ENCODE measurements at places on chromosomes 2 and 18.

DNA sequence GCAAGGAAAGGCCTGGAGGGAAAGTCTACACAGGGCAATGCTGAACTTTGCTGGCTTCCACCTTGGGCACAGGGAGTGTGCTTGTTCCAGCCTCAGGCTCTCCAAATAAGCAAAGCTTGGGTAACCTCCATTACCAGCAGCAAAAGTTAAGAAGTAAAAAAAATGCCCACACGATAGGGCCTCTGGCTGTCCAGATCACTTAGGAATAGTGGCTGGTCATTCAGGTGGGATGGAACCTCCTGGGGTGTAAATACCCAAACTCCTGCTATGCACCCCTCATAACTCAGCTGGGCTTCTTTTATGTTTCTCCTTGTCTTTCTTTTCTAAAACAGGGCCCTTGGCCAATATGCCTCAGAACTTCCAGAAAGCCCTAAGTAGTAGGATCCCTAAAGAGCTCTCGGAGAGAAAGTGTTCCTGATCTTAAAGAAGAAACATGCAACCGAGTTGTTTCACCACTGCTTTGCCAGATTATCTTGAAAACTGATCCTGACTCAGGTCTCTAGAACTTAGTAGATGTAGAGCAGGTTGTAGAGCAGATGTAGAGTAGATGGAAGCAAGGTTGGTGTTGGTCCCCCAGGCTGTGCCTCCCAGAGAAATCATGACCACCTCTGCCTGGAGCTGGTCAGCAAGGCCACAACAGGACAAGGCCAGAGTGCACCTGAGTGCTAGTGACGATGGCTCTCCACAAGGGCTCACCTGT is 2.0 kb upstream of the OSR1 start:
- DNase-seq: no peak

GRCh38 chr2:217834057-217834620 is 168.7 kb downstream of the TNS1 start:
- no peak for DNase-seq

- DNase-seq: no peak
These were observed 58.8 kb downstream of the DGKD start for GRCh38 chr2:233413046-233413445.

DNA sequence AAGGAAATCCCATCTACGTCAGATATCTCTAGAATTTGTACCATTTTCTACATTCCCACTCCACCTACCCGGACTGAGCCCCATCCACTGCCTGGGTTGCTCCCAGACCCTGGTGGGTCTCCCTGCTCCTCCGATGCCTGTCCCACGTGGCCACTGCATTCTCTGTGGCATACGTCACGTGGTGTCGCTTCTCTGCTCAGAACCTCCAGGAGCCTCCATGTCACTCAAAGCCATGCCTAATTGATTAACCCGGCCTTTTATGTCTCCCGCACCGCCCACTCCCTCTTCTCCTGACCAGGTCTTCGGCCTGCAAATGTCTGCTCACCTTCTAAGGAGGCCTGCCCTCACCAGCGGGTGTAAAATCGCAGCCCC is 176.6 kb downstream of the HDAC4 start:
- no peak for DNase-seq

DNA sequence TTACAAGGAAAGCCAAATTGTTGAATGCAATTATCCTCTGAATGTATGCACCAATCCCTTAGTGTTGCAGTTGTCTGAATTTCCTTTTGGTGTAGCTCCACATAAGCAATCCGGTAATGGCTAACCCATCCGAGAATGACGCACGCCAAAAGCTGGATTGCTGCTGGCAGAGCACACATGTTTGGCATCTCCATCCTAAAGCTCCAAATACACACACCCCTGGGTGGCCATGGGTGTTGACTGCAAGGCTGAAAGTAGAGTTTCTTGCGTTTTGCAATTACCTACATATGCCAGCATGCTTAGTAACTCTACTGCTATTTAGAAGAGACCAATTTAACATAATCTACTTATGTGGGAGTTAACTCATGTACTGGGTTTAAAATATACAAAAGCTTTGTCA is 53.1 kb downstream of the KCTD1 start:
- DNase-seq: no peak

- no peak for DNase-seq
These were observed 17.5 kb downstream of the STEAP3 start for GRCh38 chr2:119241205-119241532.

DNA sequence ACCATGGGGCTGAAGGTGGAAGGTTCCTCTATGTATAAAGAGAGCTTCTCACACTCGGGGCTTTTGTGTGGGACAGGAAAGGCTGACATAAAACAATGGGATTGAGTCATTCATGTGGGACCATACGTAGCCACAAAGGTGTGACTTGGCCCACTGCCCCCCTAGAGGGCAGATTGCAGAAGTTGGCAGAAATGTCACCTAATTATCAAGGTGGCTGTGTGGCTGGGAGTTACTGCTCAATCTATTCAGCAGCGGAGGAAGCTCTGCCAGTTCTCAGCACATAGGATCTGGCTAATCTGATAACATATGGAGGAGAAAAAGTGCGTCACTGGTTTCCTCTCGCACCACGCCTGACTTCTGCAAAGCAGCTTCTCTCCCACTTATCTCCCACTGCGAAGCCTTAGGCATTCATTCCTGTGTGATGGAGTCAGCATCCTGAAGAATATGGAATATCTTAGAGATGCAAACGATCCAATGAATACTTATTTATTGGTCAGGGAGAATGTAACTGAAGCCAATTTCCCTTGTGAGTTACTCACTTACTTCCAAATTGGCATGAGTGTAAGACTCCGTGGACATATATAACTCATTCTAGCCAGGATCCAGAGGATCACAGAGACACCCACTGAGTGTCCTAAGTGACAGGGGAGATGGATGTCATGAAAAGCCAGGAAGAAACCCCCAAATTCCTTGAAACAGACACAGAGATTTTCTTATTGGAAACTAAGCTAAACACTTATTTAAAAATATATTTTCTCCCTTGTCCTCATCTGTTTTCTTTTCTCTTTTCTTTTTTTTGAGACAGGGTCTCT is 344.8 kb downstream of the TGIF1 start:
- peak; percentile 98 for DNase-seq

GRCh38 chr2:226953826-226954225 is 118.0 kb downstream of the RHBDD1 start:
- no peak for DNase-seq

GRCh38 chr2:20400787-20401488 is 45.9 kb upstream of the RHOB start:
- no peak for DNase-seq

DNA sequence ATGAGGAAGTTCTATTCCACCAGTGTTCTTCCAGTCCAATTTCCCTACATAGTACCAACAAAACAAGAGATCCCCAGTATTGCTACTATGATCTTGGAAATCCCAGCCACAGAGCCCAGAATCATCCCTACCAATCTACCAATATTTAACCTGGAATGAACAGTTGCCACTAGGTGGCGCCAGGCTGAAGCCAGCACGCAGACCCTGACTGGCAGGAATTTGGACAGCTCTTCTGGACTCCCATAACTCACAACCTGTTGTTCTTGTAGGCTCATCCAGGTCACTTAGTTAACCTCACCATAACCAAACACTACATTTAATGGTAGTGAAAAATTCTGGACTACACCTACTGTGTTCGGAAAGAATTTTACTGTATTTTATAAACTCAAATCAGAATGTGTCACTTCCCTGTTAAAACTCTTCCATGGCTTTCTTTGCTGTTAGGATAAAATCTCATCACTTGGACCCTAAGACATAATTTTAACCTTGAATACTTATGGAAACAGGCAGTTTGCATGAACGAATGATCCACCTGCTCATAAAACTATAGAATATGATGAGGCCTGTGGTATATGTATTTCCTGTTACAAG is 59.8 kb upstream of the SLC38A11 start:
- peak; percentile 32 for DNase-seq

- no peak for DNase-seq
These were observed 9.4 kb downstream of the GALNT1 start for GRCh38 chr18:35590935-35591334.

DNA sequence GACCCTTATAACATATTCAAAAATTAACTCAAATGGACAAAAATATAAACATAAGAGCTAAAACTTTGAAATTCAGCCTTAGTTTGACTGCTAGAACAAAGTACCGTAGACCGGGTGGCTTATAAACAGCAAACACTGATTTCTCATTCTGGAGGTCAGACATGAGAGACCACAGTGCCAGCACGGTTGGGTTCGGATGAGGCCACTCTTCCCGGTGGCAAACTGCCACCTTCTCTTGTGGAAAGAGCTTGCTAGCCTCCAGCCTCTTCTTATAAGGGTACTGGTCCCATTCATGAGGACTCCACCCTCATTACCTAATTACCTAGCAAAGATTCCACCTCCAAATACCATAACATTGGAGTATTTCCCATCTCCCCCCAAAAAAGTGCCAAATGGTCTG is 91.3 kb downstream of the FAM210A start:
- DNase-seq: no peak

GRCh38 chr2:45736757-45737704 is 85.6 kb downstream of the PRKCE start:
- DNase-seq: no peak

- no peak for DNase-seq
These were observed 54.5 kb downstream of the EPAS1 start for GRCh38 chr2:46351750-46352138.

- no peak for DNase-seq
These were observed 84.1 kb upstream of the CTNNA2 start for GRCh38 chr2:79428745-79429144.

DNA sequence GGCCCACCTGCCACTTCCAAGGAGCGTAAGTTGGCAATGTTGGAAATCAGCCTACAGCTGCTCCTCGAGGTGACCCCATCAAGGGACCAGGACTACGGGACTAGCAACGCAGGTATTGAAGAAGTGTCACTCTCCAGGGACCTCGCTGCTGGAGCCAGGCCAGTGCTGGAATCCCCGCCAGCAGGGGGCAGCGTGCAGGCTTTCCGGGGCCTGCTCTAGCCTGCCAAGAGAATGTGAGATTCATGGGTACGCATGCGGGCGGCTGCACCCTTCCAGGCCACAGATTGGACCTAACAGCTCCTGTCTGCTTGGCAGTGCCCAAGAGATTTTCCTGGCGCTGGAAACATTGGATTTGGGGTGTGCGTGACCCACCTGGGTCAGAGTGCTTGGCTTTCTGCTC is 182.8 kb upstream of the RAB12 start:
- DNase-seq: no peak

DNA sequence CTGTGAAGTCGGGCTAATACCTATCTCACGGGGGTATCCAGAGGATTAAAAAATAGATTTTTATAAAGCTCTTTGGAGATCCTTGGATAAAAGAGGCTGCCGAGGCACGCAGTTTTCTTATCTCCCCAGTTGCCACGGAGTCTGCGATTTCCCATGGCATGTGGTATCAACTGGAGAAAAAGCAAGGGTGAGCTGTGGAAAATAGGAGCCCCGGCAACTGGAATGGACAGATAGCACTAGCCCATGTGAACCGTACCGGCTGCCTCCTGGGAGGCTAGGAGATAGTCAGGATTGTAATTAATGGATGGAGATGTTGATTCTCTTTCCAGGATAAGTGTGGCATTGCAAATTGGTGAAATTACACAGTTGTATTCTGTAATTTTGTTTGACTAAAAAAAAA is 407.6 kb upstream of the KCNH7 start:
- DNase-seq: no peak

- no peak for DNase-seq
These were observed 87.9 kb downstream of the PXDN start for GRCh38 chr2:1656326-1656960.

DNA sequence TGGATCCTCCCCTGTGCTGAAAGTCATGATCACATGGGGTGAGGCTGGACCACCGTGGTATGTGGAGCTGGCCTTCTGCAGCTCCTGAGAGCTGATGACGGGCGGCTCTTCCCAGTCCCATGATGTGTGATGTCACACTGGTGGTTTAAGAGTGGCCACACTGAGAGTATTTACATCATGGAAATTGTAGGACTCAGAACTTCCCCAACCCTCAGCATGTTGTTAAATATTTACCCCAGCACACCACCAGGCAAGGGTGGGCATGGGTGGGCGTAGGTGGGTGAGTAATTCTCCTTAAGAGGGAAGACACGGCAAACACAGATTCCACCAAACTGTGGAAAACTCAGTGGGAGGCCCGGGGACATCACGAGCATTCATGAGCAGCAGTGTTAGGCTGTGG is 106.8 kb downstream of the ALPK2 start:
- no peak for DNase-seq

- DNase-seq: no peak
These were observed 9.1 kb downstream of the LOXL3 start for GRCh38 chr2:74544634-74545033.

- DNase-seq: no peak
These were observed 31.3 kb upstream of the TMEM131 start for GRCh38 chr2:98026927-98027522.

DNA sequence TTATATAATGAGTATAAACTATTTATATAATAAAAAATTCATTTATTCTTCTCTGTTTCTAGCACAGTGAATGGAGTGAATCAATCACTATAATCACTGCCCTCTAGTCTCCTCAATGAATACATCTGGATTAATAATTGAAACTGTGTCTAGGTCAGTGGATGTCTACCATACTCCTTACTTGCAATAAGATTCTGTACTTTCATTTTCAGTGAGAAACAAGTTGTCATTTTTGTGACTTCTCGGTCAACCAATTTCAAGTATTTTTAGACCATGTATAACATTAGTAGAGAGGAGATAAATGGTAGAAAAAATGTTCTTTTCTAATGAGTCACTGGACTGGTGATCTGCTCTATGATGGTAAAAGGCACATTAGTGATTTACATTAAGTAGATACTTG is 799.6 kb upstream of the CHAC2 start:
- no peak for DNase-seq

- DNase-seq: no peak
These were observed 53.8 kb downstream of the NEDD4L start for GRCh38 chr18:58097907-58098166.

DNA sequence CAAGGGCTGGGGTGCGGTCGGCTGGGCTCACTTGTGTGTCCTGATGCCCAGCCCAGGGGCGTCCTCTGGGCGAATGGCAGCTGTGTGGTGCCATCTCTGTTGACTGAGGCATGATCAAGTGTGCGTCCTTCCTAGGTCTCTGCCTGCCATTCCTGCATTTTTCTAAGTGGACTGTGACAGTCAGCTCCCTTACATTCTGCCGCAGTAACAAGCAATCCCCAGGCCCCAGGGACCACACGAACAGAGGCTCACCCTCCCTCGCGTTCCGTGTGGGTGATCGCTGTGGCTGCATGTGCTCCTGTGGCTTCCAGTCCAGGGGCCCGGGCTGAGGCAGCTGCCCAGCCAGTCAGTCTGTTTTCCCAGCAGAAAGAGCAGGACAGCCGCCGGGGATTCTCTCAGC is 17.8 kb downstream of the D2HGDH start:
- DNase-seq: no peak
